ENCODE measurements at places on chromosomes 2 and 18.

GRCh38 chr2:217223222-217223930 is 363.5 kb upstream of the TNP1 start:
- DNase-seq: no peak

GRCh38 chr2:25112113-25112512 is 56.3 kb downstream of the POMC start:
- no peak for DNase-seq

DNA sequence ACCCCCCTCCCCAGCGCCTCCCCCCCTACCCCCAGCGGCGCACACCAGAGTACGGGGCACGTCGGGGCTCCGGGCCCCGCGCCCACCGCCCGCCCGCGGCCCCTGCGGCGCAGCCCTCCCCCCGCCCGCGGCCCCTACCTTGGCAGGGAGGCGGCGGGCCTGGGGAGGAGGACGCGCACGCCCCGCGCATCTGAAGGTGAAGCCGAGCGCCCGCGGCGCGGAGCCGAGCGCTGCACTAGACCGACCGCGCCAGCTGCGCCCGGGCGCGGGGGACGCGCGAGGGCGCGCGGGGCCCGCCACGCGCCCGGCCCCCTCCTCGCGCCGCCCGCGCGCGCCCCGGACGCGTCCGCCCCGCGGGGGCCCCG is at the start of gene ZNF516:
TSS of gene ZNF516 (minus strand) at position 237 of the 365 bp plus-strand sequence. CDS start 52,188 bp downstream, outside the sequence.
- DNase-seq: no peak

DNA sequence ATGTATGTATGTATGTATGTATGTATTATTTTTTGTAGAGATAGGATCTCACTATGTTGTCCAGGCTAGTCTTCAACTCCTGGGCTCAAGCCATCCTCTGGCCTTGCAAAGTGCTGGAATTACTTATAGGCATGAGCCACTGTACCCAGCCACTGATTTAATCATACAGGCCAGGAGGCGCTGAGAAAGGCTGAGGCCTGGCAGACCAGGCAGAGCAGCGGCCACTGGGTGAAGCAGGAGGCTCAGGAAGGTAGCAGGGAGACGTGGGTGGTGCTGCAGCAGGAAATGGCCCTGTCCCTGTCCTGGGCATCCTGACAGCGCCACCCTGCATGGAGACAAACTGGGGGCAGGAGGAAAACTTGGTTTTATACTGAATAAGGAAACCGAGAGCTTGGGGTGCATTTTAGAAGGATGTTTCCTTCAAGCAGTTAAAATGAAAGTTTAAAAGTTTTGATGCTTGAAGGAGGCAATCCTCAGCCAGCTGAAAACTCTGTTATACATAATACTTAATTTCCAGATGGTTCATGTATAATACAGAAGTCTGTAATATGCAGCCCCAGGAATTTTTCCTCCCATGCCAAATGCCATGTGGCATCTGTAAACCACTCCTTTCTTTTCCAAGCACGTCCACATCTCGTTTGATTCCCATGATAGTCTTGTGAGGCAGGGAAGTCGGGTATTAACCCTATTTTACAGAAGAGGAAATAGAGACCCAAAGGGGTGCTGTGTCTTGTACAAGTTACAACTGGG is 182.4 kb downstream of the CELF4 start:
- no peak for DNase-seq

- DNase-seq: no peak
Observed at GRCh38 chr18:13165636-13166423, 52.7 kb upstream of the LDLRAD4 start.

DNA sequence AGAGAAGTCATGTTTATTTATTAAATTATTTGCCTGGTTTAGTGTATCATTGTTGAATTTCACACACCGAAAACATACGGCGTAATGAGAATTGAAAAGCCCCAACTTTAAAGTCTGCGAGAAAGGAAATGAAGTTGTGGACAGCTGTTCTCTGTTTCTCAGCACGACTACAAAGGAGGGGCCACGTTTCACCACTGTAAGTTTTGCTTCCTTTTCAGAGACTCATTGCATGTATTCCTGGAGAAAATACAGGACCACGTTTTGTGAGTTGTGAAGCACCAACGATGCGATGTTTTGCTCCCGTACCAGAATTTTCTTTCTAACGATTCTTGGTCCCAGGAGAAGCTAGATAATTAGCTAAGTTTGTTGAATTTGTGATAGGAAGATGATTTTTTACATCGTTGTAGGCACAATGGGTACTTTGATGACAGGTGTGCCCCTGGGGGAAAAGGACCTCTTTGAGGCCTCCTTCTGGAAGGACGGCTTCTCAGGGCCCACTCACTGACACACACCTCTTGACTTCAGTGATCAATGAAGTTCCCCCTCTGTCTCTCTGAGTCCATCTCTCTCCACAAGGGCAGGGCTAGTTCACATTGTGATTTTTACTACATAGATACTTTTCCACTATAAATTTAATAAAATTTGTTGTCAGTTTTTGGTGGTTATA is 23.7 kb upstream of the ACKR3 start:
- DNase-seq: no peak

DNA sequence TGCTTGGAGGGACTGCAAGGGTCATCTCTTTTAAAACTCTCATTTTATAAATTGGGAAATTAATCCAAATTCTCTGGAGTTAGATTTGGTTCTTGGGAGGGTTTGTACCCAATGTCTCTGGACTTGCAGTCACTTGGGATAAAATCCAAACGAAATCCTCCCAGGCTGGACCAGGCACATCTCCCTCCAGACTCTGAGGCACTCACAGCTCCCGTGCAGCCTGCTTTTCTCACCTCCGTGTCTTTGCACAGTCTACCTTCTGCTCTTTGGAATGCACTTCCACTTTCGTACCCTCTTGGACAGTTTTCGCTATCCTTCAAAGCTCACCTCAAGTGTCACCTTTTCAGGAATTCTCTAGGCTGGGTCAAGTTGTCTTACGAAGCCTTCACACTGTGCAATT is 166.3 kb downstream of the MYCN start:
- DNase-seq: no peak

DNA sequence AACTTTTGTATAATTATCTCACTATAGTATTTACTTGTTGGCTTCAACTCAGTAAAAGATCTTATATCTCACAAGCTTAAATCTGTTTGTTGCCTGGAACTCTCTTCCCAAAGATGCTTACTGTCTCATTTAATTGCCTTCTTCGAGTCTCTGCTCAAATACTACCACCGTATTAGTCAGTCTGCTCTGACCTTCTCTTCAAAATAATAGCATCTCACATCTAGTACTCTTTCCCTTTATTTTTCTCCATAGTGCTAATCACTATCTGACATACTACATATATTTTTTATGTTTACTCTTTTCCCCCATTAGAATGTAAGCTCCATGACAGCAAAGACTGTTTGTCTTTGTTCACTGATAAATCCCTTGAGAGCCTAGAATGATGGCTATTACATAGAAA is 10.6 kb upstream of the MPP4 start:
- DNase-seq: no peak

DNA sequence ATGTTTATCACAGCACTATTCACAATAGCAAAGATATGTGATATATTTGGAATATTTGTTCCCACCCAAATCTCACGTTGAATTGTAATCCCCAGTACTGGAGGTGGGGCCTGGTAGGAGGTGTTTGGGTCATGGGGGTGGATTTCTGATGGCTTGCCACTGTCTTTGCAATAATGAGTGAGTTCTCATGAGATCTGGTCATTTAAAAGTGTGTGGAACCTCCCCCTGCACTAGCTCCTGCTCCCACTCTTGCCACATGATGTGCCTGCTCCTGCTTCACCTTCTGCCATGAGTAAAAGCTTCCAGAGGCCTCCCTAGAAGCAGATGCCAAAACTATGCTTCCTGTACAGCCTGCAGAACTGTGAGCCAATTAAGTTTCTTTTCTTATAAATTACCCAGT is 72.2 kb upstream of the DYNC1I2 start:
- no peak for DNase-seq

DNA sequence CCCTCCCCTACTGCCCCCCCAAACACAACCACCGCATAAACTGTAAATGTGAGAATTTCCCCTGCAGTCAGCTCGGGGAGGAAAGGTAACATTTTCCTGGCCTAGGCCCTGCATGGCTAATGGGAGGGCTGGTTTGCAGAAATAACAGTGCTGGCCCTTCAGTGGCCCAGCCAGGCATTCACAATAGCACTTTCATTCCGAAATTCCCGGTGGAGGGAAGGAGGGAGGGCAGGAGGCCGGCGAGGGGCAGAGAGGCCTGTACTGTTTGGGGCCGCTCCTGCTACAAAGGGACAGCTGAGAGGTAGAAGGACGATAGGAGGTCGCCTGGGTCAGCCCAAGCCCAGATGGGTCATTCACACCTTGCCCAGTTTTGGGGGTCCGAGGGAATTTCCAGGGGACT is 11.3 kb downstream of the CYP26B1 start:
- no peak for DNase-seq

- no peak for DNase-seq
Observed at GRCh38 chr18:64742898-64743297, 594.0 kb upstream of the LINC00305 start.

DNA sequence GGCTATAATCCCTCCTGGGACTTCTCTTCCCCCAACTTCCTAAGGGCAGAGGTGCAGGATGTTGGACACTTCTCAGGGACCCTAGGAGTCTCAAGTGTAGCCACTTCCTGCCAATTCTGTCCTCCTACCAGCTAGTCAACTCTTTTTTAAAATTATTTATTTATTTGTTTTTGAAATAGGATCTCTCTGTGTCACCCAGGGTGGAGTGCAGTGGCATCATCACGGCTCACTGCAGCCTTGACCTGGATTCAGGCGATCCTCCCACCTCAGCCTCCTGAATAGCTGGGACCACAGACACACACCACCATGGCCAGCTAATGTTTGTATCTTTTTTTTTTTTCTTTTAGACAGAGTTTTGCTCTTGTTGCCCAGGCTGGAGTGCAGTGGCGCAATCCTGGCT is 11.5 kb downstream of the SFTPB start:
- DNase-seq: no peak

DNA sequence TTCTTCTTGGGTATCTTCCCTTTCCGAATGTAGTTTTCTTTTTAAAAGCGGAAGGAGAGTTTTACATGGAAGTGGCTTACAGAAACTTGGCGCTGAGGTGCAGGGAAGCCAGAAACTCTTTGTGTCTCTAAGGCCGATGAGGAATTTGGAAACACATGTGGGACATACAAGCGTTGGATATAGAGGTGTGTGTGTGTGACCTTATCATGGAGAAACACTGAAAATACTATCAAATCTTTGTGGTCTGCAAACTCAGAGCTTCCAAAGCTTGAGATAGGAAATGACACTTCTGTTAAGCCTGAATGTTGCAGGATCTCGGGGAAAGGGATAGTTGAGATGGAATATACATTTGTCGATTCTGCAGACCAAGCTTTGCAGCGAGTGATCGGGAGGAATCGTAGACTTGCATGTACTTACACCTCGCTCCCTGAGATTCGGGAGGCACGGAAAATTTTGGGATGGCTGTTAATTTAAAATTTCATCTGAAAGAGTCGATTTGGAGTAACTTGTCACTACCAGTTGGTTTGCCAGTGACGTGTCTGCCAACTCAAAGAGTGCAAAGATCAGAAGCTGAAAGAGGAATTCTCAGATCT is 1.0 kb downstream of the NAB1 start:
- DNase-seq: no peak

- DNase-seq: no peak
Observed at GRCh38 chr2:134773335-134773734, 54.5 kb upstream of the TMEM163 start.

GRCh38 chr18:45805551-45805950 is 19.9 kb upstream of the SIGLEC15 start:
- no peak for DNase-seq

- no peak for DNase-seq
Observed at GRCh38 chr2:231541645-231542044, 11.4 kb upstream of the NMUR1 start.

DNA sequence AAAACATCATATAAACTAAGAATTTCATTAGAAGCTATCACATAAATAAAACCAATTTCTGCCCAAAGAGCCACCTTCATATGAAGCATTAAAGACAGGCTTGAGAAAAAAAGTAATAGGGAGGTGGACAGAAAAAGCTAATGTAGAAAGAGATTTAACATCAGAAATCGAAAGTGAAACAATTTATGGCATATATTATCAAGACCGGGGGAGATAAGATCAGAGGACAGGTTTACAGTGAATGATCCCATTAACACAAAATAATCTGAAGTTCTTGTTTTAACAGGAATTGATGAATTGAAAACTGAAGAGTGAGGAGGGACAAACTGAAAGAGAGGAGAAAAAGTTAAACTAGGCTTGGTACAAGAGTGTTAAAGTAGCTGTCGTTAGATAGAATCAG is 786.3 kb upstream of the FSHR start:
- no peak for DNase-seq

DNA sequence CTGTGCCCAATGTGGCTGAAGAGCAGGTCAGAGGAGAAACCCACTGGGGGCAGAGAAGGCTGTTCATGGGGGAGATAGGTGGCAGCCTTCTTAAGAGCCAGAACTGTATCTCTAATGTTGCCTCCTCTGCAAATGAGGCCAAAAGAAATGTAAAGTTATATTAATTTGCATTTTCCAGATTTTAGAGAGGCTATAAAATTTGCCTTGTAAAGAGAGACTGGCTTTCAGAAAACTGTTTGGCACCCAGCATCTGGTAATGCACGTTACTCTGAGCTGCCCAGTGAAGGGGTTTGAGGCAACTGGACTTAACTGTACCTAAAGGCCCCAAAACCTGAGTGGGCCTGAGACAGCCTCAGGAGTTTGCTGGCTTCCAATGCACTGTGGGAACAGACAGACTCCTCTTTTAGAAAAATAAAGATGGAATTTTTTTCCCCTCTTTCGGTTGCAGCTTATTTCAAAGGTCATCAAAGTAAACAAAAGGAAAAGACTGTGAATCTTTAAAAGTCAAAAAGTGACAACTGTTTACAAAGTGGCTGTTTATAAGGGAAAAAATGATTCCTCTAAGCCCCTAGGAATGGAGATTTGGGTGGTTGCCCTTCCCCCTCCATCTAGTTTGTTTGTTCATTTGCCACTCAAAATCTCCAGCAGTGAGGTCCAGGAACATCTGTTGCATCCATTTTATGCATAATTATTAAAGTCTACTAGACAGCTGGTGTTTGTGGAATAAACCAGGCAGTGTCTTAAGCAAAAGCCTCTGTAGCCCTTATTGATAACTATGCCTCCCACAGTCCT is 132.2 kb upstream of the ZFP36L2 start:
- DNase-seq: no peak

- DNase-seq: no peak
Observed at GRCh38 chr2:215002500-215002899, 135.9 kb downstream of the ABCA12 start.

GRCh38 chr2:130183512-130184373 is 1.7 kb downstream of the MZT2B start:
- no peak for DNase-seq

DNA sequence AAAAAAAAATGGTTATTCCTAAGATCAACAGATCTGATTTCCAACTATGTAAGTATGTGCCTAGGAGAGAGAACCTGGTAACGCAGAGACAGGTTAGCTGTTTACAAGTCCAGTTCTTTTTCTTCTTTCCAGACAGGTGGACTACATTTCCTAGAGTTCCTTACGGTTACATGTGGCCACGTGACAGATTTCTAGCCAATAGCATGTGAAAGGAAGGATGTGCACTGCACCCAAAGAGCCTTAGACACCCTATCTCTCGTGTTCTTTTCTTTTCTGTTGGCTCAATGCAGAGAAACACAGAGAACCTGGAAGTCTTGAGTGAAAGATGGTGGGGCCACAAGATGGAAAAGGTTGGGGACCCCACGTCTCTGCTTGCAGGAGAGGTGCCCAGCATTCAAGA is 375.9 kb downstream of the TNS1 start:
- no peak for DNase-seq
